AG08395 (cell line): ENCODE measurements at places on chromosomes 12 and 14.

DNA sequence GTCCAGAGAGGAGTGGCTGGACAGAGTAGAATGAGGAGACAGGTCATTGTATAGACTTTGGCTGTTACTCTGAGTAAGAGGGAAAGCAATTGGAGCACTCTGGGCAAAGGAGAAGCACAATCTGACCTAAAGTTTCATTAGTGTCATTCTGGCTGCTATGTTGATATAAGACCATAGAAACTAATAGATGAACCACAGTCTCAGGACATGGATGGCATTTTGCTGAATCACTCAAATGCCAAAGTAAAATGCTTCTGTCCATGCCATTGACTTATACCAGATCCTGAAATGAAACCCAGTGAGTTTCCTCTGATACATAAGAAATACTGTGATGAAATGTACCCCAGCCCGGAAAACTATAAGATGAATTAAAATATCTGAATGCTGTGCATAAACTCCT is 65.8 kb upstream of the COCH start:
- DNase-seq: no peak

GRCh38 chr14:26500028-26500427 is 97.8 kb downstream of the NOVA1 start:
- DNase-seq: no peak

GRCh38 chr12:23950775-23951451 is 1.4 kb upstream of the SOX5 start:
- no peak for DNase-seq

GRCh38 chr14:21072031-21072473 is 1.9 kb downstream of the ARHGEF40 start:
- peak; percentile 72 for DNase-seq

DNA sequence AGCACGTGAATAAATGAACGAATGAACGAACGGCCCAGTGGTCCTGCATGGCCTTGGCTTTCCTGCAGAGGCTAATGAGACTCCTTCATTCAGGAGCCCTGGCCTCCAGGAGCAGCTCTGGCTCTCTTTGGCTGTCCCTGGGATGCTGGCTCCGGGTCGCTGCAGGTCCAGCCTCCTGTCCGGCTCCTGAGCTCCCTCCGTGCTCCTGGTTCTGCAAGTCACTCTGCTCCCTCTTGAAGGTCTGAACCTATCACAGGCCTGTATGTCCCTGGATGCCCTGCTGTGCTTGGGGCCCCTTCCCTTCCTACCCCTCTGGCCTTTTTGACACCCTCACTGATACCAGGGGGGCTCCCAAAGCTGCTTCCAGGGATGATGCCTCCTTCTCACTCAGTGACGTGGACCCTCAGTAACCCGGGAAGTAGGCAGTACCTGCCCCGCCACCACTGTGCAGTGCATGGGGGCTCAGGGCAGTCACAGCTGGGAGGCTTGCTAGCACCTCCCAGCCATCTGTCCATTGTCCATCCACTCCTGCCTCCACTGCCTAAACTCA is 133.7 kb upstream of the C14orf180 start:
- no peak for DNase-seq

- no peak for DNase-seq
These were observed 23.1 kb downstream of the ANG start for GRCh38 chr14:20711685-20712084.

- peak; percentile 82 for DNase-seq
These were observed 56.7 kb downstream of the NTF3 start for GRCh38 chr12:5488626-5488955.

GRCh38 chr12:93970900-93971688 is 177.3 kb upstream of the PLXNC1 start:
- DNase-seq: no peak

- no peak for DNase-seq
These were observed 340.5 kb downstream of the VRK1 start for GRCh38 chr14:97137705-97138104.

- no peak for DNase-seq
These were observed 229.8 kb downstream of the DPF3 start for GRCh38 chr14:72663956-72664650.

- no peak for DNase-seq
These were observed 5.3 kb upstream of the FOXN3 start for GRCh38 chr14:89422181-89422951.

DNA sequence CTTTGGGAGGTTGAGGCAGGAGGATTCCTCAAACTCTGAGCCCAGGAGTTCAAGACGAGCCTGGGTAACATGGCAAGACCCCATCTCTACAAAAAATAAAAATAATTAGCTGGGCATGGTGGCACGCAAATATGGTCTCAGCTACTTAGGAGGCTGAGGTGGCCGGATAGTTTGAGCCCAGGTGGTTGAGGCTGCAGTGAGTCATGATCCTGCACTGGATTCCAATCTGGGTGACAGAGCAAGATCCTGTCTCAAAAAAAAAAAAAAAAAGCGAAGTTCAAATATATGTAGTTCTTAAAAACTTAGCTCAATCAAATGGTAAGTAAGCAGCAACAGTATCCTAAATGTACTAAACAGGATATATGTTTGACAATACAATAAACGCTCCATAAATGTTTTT is 85.5 kb upstream of the SSTR1 start:
- DNase-seq: no peak

DNA sequence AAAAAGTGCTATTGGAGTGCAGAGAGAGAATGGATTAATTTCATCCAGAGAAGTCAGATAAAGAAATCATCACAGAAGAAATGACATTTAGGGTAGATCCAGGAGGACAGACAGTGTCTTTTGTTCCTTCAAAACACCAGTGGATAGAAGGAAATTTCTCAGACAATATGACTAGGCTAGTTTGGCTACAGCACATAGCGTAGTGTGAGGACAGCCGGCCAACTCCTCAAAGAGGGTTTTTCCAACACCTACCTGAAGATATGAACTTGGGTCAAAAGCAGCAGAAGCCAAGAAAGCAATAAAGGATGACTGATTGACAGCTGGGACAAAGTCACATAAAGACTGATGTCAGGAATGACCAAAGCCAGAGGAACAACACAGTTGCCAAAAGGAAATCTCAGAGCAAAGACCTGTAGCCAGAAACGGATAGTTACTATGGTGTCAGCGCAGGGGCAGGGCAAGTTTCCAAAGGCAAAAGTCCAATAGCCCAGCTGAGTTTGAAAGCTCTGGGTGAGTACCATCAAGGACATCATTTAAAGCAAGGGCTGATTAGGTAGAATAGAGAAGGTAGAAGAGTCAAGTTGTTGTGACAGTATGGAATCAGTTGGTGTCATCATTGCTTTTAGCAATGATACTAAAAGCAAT is 58.7 kb upstream of the PDE3A start:
- no peak for DNase-seq

- DNase-seq: peak; percentile 71
These were observed 1.4 kb upstream of the KCNK13 start for GRCh38 chr14:90060312-90060964.

DNA sequence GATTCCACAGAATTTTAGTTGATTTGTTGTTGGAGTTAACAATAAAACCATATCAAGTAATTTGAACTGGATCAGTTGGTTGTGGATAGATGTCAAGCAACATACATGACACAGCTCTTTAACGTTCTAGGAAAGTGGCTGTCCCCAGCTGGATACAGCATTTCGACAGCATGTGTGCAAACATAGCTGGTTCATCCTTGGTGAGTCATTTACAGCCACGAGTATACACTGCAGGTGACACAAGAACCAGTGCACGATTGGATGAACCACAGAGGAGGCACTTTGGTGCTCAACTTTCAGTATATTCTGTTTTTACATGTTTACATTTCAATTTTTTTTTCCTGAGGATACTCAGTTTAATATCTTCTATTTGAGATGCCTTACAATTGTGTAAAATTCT is 242.4 kb downstream of the TMEM117 start:
- DNase-seq: no peak

- no peak for DNase-seq
These were observed 210.2 kb downstream of the KCNC2 start for GRCh38 chr12:74999474-74999873.

- no peak for DNase-seq
These were observed 10.3 kb downstream of the TNS2 start for GRCh38 chr12:53060064-53060720.

DNA sequence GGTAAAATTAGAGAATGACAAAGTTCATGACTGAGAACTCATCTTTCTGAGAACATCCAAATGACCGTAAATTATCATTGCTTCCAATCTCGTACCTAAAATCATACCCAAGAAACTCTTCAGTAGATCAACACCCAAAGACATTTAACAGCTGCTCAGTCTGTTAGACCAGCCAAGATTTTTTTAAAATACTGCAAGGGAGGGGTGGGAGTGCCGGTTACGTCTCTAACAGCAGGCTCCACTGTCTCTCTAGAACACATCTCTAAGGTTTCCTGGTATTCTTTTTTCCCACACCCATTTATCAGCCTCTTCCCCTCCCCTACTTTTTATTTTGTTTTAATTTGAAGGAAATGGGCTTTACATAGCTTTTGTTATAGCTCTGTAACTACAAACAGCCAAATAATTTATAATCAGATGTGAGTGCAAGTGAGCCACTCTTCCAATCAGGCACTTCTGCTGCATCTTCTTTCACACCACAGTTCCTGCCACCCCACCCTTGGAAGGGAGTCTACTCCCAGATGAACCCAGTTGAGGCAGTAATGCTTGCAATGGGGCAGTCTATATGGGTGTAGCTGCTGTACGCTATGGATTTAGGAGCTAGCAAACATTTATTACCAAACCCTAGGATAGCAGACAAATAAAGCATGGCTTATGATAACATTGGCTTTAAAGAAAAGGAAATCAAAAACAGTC is 21.9 kb downstream of the PTPRB start:
- DNase-seq: no peak

DNA sequence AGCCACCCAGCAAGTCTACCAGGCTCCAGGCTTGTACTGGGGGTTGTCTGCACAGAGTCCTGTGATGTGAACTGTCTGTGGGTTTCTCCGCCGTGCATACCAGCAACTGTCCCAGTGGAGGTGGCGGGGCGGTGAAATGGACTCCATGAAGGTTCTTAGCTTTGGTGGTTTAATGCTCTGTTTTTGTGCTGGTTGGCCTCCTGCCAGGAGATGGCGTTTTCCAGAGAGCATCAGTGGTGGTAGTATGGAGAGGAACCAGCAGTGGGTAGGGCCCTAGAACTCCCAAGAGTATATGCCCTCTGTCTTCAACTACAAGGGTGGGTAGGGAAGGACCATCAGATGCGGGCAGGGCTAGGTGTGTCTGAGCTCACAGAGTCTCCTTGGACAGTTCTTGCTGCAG is 303.8 kb downstream of the TMEM121 start:
- DNase-seq: no peak

- DNase-seq: peak; percentile 10
These were observed 281.5 kb downstream of the TMEM117 start for GRCh38 chr12:44117337-44117736.

- no peak for DNase-seq
These were observed 13.7 kb upstream of the ITGA5 start for GRCh38 chr12:54432815-54433164.

DNA sequence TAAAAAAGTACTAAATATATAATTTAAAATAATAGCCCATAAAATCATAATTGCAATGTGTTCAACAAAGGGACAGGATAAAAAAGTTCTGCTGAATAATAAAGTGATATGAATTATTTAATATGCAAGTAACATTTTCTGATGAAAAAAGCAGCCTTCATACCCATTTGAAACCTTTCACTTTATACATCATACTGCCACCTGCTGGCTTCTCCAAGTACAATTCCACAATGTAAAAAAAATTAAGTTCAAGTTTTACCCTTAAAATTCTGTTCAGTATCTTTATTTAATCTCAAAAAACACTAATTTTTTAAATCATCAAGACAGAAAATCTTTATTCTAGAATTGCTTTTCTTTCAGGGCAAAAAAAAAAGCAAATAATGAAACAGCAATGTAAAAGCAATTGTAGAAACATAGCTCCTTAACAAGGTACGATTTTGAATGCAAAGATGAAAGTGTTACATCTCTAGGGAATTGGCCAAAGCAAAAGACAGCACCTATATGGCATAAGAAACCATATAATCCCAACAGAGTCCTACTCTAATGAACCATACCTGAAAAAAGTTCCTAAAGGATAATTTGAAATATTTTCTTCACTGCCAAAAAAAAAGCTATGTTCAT is 15.0 kb downstream of the MDM1 start:
- DNase-seq: peak; percentile 44

GRCh38 chr12:118398940-118399339 is 22.6 kb downstream of the SUDS3 start:
- DNase-seq: no peak

- no peak for DNase-seq
These were observed 13.2 kb downstream of the PLBD1 start for GRCh38 chr12:14554281-14555007.

- DNase-seq: no peak
These were observed 44.1 kb downstream of the PITPNM2 start for GRCh38 chr12:123106640-123107359.

GRCh38 chr14:72948481-72949138 is 22.3 kb downstream of the DCAF4 start:
- peak; percentile 76 for DNase-seq

GRCh38 chr12:32110417-32110816 is 3.8 kb downstream of the BICD1 start:
- no peak for DNase-seq

DNA sequence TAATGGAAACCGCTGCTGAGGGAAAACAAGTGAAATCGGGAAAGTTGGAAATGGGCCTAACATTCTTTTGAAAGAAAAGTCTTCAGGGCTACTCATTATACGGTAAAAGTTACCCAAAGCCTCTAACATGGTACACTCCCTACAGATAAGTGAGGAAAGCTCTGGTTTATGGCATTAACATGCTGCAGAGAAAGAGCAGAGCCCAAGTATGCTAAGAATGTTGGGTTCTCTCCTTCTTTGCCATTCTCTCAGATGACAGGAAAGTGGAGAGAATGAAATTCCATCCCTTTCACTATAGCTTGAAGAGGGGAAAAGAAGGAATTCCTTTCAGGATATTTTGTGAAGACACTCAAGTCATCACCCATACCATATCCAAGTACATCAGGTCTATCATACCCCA is 348.0 kb downstream of the SEC23A start:
- DNase-seq: no peak

- no peak for DNase-seq
These were observed 25.5 kb downstream of the YEATS4 start for GRCh38 chr12:69385038-69385437.

DNA sequence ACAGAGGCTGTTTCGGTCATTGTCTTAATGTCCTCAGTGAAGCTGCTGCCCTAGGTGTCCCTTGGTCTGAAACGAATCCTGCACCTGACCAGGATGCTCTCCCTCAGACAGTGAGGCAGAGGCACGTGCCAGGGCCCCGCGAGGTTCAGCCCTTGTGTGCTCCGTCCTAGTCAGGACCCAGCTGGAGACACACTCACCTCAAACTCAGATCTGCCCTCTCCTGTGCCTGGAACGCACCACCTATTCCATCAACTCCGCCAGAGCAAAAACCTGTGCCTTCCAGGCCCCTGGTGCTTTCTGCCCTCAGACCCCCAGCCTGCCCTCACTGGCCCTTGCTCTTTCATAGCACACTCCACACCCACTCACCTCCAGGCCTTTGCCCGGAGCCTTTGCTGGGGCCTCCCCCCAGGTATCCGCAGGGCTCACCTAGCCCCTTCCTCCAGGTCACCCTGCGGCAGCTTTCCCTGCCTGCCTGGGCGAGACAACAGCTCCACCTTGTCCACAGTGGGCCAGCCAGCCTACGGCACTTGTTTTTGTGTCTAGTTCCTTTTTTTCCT is 150.6 kb downstream of the BCL11B start:
- DNase-seq: no peak

- DNase-seq: no peak
These were observed 39.7 kb upstream of the TBX5 start for GRCh38 chr12:114445401-114446323.
